ENCODE measurements at places on chromosomes 4 and X.

DNA sequence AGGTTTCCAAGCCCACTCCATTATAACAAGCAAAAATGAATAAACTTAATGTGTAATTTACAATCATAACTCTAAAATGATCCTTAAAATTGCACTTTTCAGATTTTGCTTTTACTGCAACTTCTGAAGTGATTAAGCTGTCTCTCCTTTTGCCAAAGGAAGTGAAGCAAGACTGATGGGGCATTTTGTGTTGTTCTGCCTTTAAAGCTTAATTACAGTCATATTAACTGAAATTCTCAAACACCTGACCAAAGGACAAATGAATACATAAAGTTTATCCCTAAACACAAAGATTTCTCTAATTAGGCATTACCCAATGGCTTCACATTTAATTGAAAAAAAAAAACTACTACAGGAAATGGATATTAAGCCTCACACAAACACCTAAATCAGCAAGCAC lies 101.8 kb downstream of the ATP11C start:
- no peak for DNase-seq

GRCh38 chr4:182310962-182311361 lies 67.8 kb downstream of the TENM3 start:
- DNase-seq = no peak

DNA sequence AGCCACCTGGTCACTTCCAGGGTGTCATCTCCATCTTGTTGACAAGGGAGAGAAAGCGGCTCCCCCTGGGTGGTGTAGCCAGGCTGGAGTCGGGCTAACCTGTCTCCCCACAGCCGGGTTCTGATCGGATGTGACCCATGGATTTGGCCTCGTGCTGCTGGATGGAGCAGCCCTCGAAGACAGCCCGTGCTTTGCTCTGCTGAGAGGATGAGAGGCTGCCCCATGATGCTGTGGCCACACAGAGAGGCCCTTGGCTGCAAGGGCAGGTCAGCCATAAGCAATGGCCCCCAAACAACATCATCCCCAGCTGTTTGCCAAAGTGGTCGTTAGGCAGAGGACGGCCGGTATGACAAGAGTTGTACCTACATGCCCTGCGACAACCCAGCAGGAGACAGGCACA lies 106.6 kb downstream of the HMX1 start:
- DNase-seq = no peak

GRCh38 chr4:152696764-152697261 lies 17.0 kb upstream of the TMEM154 start:
- no peak for DNase-seq

- DNase-seq = no peak
Observed at GRCh38 chr4:145490796-145491195, 9.1 kb downstream of the SMAD1 start.

GRCh38 chr4:113636877-113637276 lies 124.7 kb downstream of the CAMK2D start:
- no peak for DNase-seq

DNA sequence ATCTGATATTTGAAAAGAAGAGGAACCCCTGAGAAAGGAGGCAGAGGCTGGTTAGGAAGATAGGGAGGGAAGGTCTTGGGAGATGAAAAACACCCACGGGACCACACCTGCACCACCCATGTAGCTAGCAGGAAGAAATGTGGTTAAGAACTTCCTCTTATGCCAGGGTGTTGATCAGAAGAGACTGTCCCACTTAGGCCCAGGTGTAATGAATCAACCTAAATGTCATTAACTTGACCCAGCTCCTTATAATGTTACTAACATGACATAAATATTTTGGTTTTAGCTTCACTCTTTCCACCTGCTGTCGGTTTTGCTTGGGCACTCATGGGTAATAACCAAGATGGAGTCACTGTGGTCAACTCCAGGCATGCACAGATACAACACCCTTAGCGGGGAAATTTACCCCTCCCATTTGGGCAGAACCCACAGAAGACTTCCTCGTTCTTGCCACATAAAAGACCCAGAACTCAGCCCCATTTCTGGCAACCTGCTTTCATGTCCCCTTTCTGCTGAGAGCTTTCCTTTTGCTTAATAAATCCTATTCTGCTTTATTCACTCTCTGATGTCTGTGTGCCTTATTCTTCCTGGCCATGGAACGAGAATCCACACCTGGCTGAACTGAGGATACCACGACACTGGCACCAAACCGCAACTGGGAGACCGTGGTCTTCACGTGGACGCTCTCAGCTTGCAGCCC lies 46.8 kb downstream of the ZNF141 start:
- no peak for DNase-seq

- DNase-seq = no peak
Observed at GRCh38 chr4:186999686-187000085, 276.0 kb upstream of the FAT1 start.

DNA sequence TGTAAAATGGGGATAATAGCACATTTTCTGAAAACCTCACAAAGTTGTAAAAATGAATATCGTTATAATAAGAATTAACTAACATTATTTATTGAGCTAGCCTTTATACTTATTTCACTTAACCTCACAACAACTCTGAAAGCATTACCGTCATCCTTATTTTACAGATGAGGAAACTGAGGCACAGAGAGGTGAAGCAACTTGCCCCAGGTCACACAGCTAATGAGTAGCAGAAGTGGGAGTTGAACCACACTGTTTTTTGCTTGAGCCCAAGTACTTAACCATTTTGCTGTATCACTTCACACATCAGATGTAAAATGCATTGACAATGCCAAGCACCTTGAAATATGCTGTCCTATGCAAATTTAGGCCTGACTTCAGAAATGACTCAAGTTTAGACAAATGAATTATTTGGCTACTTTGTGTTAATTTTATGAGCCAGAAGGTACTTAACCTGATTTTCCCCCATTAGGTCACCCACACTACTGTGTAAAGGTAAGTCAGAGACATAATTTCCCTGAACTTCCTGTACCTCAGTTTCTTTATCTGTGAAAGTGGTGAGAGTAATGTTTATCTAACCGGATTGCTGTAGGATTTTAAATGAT lies 23.1 kb downstream of the CD40LG start:
- no peak for DNase-seq

DNA sequence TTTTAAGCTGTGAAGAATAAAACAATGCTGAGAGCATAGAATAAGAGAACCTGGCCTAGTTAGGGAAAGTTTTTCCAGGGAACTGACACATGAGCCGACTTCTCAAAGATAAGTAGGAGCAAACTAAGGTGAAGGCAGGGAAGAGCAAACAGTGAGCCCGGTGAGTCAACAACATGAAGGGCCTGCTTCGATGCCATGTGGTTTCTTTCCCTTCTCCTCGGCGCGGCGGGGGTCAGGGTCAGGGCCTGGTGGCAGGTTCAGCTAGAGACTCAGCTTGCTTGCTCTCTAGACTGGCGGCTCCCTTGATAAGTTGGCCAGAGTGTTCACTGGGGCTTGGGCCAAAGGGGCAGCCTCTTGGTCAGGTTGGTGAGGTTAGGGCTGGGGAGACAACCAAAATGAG lies 81.1 kb downstream of the DLG3 start:
- DNase-seq = no peak

DNA sequence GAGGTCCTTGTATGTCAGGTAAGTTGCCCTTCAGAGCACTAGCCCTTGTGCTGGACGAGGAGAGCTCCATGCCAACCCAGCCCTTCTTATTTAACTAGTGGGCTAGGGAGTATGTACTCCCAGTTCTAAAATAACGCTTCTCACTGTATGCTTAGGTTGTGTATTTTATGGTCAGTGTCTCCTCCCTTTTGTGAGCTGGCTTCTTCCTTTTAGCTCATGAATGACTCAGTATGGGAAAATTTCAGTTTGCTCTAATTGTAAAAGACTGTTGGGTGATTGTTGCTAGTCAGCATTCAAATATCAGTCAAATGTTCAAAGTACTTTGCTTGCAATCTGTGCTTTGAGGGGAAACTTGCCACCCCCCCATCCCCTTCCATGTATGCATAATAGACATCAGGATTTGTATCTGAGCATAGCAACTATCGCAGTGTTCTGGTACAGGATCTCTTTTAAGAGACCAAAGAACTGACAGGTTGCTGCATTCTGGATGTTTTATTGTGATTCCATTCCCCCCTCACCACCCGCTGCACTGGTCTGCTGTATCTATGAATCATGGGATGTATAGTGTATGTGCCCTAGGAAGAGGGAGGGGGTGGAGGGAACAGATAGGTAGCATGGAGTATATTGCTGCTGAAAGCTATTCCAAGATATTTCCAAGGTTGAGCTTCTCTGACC lies 34.7 kb downstream of the DLG3 start:
- DNase-seq = no peak

GRCh38 chr4:94304365-94304971 lies 38.2 kb downstream of the HPGDS start:
- DNase-seq = peak; percentile 33

DNA sequence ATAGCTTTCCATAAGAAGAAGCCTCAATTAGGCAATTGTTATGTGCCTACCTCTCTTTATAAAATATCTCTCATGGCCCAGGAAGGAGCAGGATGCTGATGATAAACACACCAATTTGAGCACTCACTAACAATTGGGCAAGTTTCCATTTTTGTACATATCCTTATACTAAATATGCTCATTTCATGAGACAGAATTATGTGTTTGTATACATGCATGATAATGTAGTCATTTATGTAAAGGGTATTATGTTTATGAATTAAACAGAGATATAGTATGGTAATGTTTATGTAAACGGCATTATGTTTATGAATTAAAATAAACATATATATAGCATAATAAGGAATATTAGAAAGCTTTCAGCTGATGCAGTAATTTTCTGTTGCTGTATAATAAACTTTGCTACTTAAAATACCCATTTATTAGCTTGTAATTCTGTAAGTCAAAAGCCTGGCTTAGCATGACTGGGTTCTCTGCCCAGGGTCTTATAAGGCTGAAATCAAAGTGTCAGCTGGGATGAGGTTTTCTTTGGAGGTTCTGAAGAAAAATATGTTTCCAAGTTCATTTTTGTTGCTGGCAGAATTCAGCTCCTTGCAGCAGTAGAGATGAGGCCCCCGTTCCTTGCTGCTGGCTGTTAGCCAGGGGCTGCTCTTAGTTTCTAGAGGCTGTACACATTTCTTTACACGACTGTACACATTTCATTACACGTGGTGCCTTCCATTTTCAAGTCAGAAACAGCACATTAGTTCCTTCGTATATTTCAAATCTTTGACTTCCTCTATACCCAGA lies 89.0 kb downstream of the GLRA2 start:
- DNase-seq = no peak

GRCh38 chr4:151415978-151416377 lies 7.0 kb downstream of the FHIP1A start:
- no peak for DNase-seq

GRCh38 chr4:106340774-106341173 lies 24.4 kb downstream of the AIMP1 start:
- no peak for DNase-seq

DNA sequence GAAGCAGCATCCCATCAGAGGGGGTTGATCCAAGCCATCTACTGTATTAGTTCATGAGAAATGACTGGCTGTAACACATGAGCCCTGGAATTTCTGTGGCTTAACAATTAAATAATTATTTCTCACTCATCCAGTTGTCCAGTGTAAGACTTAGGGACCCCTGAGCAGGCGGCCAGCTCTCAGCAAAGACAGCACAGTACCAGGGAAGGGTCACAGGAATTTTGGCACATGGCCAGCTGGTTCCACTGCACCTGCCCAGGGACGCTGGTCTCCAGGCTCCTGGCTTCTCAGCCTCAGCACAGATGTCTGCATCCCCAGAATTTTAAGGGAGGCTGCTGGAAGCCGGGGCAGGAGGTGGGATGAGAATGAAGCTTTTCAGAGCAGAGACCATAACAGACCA lies 93.7 kb upstream of the DHRSX start:
- no peak for DNase-seq

DNA sequence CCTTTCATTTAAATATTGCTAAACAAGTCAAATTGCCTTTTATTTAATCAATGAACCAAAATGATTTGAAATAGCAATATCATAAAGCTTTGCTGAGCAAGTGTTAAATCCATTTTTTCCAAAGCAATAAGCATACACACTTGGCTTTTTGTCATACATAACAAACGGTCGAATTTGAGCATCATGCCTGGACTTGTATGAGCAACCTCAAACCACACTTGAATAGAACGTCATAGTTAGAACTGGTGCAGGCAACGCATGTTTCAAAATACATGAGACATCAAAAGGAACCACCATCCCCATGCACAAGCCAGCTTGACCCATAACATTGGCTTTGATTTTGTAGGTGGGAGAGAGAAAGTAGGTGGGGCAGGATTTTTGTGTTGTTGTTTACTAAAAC lies 812.3 kb upstream of the FRG1 start:
- no peak for DNase-seq

- peak; percentile 50 for DNase-seq
Observed at GRCh38 chrX:153582896-153583295, 16.0 kb downstream of the CCNQ start.

DNA sequence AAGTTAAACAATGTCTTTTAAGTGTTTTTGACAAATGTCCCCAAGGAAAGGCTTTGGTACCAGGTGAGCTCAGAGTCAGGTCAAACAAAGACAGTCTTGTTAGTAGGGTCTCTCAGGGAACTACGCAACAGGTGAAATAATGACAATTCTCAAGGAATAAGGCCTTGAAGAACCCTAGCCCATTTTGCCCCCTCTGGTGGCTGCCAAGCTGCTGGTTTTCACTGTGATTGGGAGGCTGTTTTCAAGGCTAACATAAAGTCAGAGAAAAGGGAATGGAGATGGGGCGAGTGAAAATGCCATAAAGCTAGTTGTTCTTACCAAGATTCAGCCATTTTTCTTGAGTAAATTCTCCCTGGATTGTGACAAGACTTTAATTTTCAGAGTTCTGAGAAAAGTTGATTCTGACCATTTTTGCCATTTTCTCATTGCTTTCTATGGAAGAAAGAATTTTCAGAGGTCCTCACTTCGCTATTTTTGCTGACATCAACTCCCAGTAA lies 58.7 kb downstream of the RWDD4 start:
- no peak for DNase-seq

DNA sequence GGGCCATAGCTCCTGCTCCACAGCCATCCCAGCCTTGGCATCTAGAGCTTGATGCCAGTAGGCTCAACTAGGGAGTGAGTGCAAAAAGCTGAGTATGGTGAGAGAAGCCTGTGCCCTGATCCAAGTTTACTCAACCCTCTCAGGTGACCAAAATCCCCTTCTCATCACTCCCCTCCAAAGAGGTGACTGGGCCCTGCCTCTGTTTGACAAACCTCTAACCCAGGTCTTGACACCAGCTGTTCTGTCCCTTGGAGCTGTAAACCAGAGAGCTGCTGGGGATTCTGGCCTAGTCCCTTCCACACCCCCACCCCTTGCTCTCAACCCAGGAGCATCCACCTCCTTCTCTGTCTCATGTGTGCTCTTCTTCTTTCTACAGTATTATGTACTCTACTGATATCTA lies 73.5 kb downstream of the MSN start:
- no peak for DNase-seq

DNA sequence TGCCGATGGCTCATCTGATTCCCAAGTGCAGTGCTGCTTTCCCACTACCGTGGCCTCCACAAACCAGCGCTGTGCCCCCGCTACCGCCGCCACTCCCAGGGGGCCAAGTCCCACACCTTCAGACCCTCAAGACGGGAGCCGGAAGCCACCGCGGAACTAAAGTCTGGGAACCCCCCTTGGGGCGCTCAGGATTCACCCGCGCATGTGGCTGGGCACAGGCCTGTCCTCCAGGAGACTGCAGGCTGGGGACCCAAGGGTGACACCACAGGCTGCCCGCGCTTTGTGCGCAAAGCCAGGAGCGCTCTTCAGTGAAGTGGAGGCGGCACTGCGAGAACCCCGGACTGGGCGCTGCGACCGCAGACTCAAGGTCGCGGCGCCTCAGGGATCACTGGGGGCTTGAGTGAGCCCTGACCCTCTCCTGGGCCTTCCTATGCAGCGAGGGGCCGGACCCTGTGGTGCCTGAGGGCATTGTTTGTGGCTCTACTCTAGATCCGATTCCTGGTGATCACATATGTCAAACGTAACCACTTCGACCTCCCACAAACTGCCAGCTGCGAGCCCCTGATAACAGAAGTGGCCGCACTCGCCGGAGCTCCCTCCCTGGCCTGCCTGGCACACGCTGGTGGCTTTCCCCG lies 20.4 kb upstream of the TBC1D14 start:
- DNase-seq = no peak

Data from retina (tissue), 1 donor.